DMS 273 treated with DMSO at 0.1 percent for 48 hours (cell line): ENCODE measurements at places on chromosomes 2 and 18.

DNA sequence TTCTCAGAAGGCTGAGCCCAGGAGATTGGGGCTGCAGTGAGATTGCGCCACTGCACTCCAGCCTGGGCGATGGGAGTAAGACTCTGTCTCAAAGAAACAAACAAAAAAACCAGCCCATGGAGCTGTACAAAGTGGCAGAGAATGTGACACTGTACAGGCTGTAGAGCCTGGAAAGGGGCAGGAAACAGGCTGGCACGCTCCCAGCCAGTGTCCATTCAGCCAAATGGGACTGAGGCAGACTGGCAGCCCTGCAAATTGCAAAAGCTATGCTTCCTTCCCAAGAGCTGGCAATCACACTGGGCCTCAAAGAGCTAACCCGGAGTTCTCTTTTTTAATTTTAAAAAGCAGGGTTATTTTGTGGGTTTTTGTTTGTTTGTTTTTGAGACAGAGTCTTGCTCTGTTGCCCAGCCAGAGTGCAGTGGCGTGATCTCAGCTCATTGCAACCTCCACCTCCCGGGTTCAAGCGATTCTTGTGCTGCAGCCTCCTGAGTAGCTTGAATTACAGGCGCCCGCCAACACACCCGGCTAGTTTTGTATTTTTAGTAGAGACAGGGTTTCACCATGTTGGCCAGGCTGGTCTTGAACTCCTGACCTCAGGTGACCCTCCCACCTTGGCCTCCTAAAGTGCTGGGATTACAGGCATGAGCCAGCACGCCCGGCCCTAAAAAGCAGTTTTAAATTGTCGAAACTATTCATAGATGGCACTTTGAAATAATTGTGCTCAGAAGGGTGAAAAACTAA, 42.8 kb downstream of the SCRN3 start:
- no peak for DNase-seq

DNA sequence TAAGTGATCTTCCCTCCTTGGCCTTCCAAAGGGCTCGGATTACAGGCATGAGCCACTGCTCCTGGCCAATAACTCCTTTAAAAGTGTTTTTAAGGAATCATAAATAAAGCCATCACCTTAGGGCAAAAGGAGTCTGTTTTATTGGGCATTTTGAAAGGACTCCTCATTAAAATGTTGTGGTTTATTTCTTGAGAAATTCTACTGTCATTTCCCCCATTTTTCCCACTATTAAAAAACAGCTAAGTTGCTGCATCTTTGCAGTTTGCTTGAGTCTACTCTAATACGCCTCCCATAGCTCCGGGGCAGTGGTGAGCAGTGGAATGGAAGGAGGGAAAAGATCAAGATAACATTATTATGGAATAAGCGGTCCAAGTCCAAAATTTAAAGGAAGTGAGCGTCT, 293.2 kb downstream of the PIEZO2 start:
- DNase-seq: no peak

- no peak for DNase-seq
These were observed 135.2 kb upstream of the NFATC1 start for GRCh38 chr18:79260510-79260909.

DNA sequence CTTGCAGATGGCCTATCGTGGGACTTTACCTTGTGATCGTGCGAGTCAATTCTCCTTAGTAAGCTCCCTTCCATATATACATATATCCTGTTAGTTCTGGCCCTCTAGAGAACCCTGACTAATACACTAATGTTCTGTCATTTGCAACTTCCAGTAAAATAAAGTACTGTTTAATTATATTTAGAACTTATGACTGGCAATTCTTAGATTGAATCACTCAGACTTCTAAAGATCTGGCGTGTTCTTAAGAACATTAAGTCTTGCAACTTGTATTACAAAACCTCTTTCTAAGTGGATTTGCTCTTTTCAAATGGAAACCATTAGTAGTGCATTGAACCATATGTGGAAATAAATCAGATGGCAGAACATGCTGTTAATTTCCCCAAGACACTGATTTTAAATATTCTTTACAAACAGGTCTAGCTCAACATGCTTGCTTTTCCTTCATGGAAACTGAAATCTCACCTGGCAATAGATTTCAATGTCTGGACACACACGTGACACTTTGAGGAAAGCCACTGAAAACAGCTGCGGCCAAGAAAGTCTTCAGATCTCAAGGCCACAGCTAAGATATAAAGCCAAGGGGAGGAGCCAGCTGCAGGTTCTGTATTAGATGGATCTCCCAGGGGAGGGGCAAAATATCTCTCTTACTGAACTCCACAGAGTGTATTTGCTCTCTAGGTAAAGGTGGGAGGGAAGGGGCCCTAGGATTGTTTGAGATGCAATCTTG, 50.6 kb downstream of the PMAIP1 start:
- DNase-seq: no peak

DNA sequence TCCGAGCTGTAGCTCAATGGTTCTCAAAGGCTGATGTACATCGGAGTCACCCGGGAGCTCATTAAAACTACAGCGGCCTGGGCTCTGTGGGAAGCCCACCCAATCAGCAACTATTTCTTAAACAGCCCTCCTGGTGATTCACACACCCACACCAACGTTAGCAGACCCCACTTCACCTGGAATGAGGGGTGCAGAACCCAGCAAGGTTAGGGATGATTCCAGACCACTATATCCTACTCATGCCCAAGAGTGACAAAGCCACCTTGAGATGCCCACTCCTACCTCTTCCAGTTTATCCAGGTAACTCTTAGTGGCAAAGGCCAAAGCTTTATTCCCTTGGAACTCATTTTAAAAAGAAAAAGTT, 149.7 kb downstream of the RHBDD1 start:
- DNase-seq: no peak

GRCh38 chr2:37877457-37878315, 47.4 kb upstream of the RMDN2 start:
- DNase-seq: peak; percentile 51

DNA sequence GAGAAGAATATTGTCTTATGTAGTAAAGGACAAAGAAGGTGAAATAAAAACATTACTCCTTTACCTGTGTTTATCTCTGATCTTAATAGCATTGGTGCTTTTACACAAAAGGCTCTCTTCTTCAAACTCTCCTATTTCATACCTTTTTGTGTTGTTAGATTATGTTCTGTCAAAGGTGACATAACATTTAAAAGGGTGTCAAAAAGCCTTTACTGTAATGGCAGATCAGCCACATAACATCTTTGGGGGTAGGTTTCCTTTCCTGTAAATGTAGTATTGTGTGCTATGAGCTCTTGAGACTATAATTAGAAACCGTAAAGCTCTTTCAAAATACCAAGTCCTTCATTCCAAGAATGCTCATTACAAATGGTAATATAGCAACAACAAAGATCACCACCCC, 400.1 kb downstream of the LNPK start:
- no peak for DNase-seq

GRCh38 chr2:68287580-68288441, 31.9 kb downstream of the CNRIP1 start:
- DNase-seq: no peak

- DNase-seq: no peak
These were observed 87.0 kb upstream of the CXCR4 start for GRCh38 chr2:136204971-136205370.

- DNase-seq: no peak
These were observed 106.8 kb downstream of the ASAP2 start for GRCh38 chr2:9313443-9313842.

- no peak for DNase-seq
These were observed 198.2 kb downstream of the PTGR3 start for GRCh38 chr18:75010689-75011088.

DNA sequence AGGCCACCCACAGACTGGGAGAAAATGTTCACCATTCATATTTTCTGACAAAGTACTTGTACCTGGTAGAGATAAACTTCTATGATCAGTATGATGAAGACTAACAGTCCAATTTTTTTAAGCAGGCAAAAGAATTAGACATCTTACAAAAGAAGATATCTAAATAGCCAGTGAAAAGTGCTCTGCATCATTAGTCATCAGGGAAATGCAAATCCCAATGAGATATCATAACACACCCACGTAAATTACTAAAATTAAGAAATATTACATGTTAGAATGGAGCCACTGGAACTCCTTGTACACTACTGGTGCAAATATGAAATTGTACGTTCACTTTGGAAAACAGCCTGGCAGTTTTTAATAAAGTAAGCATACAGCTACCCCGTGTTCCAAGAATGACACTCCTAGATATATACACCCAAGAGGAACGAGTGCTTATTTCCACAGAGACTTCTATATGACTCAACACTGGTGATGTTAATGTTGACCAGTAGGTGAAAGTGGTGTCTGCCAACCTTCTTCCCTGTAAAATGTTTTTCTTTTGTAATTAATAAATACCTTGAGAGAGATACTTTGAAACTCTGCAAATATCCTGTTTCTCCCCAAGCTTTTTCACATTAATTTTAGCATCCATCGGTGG, 80.3 kb downstream of the NPAS2 start:
- no peak for DNase-seq

- DNase-seq: no peak
These were observed 53.0 kb upstream of the ALPP start for GRCh38 chr2:232325324-232326273.

- DNase-seq: no peak
These were observed 43.4 kb downstream of the PLEKHA3 start for GRCh38 chr2:178523596-178524134.

DNA sequence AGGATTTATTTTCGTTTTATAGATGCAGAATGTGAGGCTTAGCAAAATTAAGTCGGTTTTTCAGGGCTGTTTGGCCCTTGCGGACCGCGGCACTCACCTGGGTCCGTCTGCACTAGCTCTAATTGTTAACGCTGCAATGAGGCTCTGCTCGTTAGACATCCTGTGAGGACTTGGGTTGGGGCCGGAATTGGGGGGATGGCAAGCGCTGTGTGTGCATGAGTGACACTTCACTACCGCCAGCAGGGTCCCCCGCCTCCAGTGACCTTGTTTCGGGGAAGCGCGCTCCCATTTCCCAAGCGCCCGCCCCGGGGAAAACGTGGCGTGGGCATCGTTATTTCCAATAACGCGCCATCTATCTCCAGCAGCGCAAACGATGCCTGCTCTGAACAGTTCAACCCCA, 54.2 kb downstream of the KCNG2 start:
- DNase-seq: no peak

DNA sequence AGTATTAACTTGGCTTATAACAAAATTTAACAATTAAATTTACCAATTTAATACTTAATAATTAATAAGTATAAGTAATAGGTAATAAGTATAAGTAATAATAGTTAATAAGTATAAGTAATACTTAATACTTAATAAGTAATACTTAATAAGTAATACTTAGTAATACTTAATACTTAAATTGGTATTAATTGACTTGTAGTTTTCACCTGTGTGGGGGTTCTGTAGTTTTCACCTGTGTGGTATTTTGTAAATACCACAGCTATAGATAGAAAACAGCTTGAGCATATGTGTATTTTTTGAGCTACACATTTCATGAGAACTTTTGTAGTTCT, 55.4 kb downstream of the MAPRE2 start:
- DNase-seq: no peak

DNA sequence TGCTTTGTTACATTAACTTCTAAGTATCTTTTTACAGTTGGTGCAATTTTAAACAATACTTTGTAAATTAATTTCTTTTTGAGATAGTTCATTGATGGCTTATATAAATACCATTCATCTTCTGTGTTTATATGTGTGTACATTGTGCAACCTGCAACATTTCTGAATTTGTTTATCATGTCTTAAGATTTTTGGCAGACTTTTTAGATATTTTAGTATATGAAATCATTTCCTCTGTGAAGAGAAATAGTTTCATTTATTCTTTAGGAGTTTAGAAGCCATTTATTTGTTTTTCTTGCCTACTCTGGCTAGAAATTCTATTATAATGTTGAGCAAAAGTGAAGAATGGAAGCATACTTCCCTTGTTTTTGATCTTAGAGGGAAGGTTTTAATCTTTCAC, 337.8 kb upstream of the DSEL start:
- no peak for DNase-seq

GRCh38 chr2:96236882-96237281, 28.3 kb upstream of the STARD7 start:
- DNase-seq: no peak

GRCh38 chr2:85257970-85258605, 69.7 kb downstream of the TGOLN2 start:
- no peak for DNase-seq

GRCh38 chr2:9797681-9798556, 45.4 kb upstream of the TAF1B start:
- DNase-seq: no peak

- DNase-seq: no peak
These were observed 36.4 kb downstream of the WDSUB1 start for GRCh38 chr2:159249990-159250715.

DNA sequence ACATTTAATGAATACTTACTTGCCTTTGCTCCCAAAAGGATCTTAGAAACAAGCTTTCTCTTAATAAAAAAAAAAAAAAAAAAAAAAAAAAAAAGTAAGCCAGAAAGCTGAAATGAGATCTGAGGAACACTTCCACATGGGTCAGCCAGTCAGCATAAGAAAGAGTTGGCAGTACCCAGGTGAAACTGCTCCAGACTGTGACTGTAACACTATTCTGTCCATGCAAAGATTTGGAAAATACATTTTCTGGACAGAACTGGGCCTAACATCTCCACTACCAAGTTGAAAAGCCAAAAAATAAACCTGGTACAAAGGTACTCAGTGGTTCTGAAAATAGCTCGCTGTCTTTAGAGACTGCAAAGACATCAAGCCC, 135.7 kb downstream of the THADA start:
- no peak for DNase-seq

DNA sequence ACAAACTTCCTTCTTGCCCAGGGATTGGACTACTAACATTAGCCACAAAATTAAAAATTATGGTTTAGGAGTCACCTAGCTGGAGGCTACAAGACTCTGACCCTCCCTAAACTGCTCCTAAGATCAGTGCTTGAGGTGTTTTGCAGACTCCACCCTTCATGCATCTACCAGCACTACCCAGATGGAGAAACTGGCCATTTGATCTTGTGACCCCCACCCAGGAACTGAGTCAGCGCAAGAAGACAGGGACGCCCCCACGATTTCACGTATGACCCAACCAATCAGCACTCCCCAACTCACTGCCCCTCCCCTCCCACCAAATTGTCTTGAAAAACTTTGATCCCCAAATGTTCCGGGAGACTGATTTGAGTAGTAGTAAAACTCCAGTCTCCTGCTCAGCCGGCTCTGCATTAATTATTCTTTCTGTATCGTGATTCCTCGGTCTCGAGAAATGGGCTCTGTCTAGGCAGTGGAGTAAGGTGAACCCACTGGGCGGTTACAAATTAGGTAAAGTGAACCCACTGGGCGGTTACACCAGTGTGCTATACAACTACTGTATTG, 40.1 kb upstream of the CCDC88A start:
- no peak for DNase-seq
